K562 (cell line): ENCODE measurements at places on chromosomes 12 and 14.
A peak's percentile ranks its signal among the peaks of the same experiment; 100 is the strongest.

DNA sequence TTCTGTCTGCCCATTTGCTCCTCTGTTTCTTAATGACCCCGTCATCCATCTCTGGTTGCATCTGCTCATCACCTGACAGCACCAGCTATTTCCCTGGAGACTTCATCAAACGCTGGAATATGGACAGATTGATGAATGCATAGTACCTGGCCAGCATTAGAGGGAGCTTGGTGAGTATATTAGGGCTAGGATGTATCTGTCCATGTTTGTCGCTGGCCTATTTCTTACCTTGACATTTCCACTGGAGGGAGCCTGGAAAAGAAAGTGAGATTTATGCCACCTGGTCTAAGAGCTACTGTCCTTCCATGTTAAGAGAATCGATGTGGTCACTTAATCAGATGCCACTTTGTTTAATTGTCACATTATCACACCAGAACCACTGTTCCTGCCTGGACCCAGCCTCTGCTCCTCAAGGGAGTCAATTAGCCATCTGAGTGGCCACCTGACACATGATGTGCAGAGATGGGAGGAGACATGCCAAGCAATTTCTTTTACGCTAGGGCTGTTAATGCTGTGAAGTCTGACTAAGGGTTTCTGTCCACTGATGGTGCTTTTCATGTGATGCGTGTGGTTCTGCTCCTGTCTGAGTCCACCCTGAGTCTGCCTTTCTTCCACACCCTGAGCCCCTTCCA lies 75.3 kb upstream of the SFSWAP start:
- no peak for DNase-seq

GRCh38 chr12:12460935-12461922 lies 101.4 kb downstream of the DUSP16 start:
- DNase-seq = no peak

- no peak for DNase-seq
These were observed 26.3 kb upstream of the FOS start for GRCh38 chr14:75252254-75252837.

GRCh38 chr12:56001487-56002100 lies 4.5 kb downstream of the SUOX start:
- DNase-seq = no peak

- DNase-seq = no peak
These were observed 102.7 kb downstream of the GPR135 start for GRCh38 chr14:59362513-59362912.

DNA sequence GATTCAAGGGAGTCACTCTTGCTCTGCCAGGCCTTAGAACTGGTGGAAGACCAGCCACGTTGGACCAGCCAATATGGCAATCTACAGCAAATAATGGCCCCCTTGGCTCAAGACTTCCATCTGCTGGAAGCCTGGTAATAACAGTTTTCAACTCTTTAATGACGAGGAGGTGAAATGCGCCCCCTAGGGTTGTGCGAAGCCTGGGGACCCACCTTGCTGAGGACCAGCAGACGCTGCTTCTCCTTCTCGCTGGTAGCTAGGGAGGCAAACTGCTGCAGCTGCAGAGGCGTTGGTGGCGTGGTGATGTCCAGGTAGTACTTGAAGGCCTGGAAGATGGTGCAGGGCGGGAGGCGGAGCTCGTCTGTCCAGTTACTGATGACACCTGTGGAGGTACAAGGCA lies 41.5 kb upstream of the FBXO21 start:
- DNase-seq = no peak

DNA sequence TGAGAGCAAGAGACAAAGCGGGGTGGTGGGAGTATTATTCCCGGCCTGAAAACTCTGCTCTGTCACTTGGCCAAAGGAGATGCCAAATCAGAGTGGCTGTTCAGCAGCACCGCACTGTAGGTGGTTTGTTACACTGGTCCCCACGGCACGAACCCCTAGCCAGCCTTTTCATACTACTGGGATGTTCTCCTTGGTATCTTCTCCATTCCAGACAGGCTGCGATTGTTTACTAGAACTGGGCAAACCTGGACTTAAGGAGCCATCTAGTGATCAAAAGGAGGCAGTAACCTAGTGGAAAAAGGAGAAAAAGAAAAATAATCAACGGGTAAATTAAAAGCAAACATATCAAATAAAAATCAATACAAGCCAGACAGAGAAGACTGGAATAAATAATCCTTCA lies 58.9 kb upstream of the TMTC2 start:
- DNase-seq = no peak

- no peak for DNase-seq
These were observed 57.5 kb downstream of the SOS2 start for GRCh38 chr14:50173891-50174290.

DNA sequence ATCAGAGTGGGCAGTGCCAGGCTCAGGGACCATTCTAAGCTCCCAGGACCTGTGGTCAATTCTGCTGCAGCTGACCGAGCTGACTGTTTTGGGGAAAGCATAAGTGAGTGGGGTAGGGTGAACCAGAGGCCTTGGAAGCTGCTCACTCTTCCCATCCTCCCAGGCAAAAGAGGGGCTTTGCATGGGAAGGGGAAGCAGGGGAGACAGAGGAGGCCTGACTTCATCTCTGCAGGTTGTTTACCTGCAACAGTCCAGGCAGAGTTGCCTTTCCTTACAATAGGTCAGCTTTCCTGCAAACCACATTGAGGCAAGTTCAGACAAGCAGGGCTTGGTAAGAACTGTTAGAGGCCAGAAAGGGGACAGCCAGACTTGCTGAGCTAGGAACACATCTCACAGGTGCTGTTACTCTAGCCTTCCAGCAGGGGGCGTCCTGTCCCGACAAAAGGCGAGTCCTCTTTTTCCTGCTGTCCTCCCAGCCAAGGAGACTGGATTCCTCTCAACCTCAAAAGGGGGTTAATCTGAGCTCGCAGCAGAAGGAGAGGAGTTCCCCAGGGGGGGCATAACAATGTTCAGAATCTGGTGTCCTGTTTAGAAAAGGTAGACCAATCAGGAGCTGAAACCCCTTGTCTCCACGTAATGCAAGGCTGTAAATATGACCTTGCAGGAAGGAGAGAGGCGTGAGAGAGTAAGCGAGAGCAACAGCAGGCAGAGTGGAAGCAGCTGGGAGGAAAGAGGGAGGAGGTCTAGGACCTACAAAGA lies 4.3 kb upstream of the DHRS2 start:
- peak; percentile 66 for DNase-seq

DNA sequence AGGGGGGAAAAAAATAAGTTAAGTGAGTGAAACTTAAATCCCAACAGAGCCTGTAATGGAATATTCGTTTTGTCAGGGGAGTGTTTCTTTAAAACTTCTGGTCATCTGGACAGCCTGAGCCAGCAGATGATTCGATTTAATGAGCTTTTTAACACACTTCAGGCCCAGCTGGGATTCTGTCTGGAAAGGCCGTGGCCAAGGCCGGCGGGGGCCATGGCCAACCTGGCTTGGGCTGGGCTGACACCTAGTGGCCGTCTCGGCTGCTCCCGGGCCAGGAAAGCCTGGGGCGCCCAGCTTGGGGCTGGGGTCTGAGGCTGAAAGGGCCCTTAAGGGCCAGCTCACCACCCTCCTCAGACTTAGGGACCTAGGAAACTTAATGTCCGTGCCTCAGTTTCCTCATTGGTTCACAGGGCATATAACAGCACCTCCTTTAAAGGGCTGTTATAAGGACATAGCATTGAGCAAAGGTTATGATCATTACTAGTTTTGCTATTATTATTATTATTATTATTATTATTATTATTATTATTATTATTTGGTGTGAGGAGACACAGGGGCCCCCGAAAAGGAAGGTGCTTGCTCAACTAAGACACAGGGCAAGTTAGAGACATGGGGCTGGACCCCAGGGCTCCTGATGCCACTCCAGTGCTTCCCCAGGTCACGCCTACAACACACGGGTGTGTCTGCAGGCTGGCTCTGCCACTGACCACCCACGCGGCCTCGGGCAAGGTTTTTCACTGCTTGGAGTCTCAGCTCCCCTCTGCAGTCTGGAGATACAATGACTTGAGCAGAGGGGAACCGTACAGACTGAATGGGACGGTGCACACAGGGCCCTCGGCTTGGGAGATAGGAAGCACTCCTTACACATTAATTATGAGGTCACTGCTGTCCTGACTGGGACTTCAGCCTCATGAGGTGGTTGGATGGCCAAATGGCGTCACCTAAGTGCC lies 84.0 kb downstream of the SYNE3 start:
- peak; percentile 52 for DNase-seq

- DNase-seq = no peak
These were observed 99.4 kb downstream of the EPS8 start for GRCh38 chr12:15689751-15690191.

GRCh38 chr14:67480011-67480410 lies 8.5 kb downstream of the TMEM229B start:
- DNase-seq = peak; percentile 27

GRCh38 chr12:66074561-66074960 lies 56.0 kb downstream of the LLPH start:
- no peak for DNase-seq

GRCh38 chr12:128519426-128519825 lies 252.5 kb downstream of the TMEM132C start:
- DNase-seq = no peak

DNA sequence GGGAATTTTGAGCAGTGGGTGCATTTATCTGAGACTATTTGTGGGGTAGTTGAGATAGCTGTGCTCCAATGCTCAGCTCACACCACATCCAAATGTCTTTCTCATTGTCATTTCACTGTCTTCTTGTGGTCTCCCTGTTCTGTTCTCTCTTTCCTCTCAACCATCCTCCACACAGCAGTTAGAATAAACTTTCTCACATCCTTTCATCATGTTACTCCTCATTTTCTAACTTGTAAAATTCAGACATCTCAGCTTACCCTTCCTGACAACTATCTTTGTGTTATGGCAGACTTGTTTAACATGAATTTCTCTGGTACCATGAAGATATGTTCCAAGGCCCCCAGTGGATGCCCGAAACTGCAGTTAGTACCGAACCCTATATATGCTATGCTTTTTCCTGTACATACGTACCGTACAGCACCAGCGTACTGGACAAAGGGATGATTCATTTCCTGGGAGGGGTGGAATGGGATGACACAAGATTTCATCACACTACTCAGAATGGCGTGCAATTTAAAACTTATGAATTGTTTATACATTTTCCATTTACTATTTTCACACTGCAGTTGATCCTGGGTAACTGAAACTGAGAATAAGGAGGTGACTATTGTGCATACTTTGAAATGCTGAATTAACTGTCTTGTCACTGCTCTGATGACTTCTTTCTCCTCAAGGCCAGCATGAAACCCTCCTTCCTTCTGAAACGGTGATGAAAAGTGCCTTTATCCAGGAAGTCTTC lies 177.1 kb upstream of the SLC38A2 start:
- DNase-seq = no peak

- DNase-seq = no peak
These were observed 192.2 kb downstream of the TMTC3 start for GRCh38 chr12:88334271-88334670.
